Suppressor macrophage treated with lipopolysaccharide for 4 hours (primary cell): ENCODE measurements at places on chromosomes 6 and 20.

DNA sequence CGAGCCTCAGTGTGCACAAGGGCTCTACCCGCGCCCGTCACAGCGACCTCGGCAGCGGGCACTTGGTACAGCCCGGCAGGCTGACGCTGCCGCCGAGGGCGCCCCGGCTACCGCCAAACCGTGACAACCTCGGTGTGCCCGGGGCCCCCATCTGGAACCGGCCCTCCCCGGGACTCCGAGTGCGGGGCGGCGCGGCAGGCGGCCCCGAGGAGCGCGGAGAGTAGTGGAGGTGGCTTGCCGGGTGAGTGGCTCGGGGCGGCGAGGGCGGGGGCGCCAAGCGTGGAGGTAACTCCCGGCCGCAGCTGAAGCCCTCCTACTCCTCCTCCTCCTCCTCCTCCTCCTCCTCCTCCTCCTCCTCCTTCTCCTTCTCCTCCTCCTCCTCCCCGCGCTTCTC, at the start of gene ISM1:
Gene ISM1 (plus strand): TSS at position 371 of the 394 bp plus-strand sequence. CDS start 503 bp downstream, outside the sequence.
- no peak for DNase-seq

GRCh38 chr6:45323656-45324224, 4.4 kb upstream of the RUNX2 start:
- peak; percentile 14 for DNase-seq

GRCh38 chr6:128233531-128233930, 286.9 kb downstream of the PTPRK start:
- no peak for DNase-seq

- peak; percentile 70 for DNase-seq
Measured at GRCh38 chr6:108592371-108593337, 31.9 kb downstream of the FOXO3 start.

- no peak for DNase-seq
Measured at GRCh38 chr20:50215101-50215690, 24.6 kb downstream of the CEBPB start.
